ENCODE measurements at places on chromosomes 4 and X.

DNA sequence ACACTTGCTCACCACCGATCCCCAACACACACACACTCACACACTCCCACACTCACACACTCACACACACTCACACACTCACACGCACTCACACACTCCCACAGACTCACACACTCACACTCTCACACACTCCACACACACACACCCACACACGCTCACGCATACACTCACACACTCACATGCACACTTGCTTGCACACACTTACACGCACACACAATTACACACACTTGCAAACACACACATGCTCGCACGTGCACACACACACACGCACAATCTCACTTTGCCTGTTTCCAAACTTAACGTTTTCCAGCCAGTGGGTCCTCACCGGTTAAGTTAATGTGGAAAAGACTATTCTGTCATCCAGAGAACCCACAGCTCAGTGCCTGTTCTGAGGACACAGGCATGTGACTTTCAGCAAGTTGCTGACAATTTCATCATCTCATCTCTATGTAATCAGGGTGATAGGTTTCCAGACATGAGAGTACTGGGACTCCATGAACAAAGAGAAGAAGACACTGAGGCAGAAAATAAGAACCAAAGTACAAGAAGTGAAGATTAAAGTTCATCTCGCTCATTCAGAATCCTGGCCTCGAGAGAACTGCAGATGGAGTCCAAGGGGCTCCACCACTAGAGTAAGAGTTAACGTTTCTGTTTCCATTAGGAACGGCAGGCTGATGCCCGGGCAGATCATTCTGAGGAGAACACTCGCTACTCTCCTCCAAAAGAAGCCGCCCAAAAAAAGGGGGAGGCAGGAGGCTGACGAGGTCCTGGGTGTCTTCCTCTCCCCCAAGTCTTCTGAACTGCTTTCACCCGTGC is 153.2 kb upstream of the FRG1 start:
- no peak for DNase-seq

DNA sequence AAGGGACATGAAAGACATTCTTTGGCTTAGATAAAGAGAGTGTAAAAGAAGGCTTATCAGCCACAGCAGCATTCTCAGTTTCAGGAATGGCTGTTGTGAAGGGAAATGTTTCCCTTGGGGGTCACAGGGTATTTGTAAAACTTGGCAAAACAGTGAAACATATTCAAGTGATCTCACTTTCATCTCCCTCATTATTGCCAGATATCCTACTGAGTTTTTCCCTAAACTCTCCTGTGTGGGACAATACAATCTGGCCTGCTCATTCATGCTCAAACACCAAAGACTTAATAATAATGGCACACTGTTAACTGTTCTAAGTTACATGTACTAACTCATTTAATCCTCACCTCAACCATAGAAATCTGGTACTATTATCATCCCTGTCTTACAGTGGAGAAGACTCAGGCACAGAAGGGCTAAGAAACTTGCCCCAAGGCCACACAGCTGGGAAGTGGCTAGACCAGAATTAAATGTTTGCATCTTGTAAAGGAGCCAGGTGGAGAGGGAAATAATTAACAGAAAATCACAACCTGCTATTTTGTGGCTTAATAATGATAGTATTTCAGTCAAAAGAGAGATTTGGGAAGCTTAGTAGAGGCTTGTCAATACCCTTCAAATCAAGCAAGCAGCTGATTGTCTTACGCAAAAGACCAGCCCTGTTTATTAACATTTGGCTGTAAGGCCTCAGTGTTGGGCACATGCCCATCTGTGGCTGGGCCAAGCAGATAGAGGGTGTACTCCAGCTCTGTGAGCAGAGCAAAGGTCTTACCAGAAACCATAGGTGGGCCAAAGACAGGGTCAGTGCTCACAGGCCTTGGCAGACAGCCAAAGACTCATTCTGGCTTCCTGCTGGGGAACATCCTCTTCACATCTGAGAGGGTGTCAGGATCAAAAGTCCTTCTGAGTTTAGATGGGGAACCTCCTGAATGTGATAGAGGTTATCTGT is 17.3 kb downstream of the SMPX start:
- DNase-seq = no peak

DNA sequence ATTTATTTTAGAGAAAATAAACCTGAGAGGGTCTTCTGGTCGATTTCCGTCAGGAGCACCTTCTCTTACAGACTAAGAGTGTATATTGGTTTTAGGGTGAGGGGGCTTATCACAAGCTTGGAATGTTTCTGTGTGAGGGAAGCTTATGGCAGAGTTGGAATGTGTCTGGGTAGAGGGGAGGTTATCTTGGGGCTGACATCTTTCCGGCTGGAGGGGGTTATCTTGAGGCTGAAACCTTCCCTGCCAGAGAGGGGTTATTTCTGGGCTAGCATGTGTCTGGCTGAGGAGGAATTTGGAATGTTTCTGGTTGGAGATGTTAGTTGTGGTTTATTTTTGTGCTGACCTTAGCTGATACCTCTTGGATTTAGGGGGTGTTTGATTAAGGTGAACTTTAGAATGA is 1312.1 kb downstream of the ADGRL3 start:
- no peak for DNase-seq

DNA sequence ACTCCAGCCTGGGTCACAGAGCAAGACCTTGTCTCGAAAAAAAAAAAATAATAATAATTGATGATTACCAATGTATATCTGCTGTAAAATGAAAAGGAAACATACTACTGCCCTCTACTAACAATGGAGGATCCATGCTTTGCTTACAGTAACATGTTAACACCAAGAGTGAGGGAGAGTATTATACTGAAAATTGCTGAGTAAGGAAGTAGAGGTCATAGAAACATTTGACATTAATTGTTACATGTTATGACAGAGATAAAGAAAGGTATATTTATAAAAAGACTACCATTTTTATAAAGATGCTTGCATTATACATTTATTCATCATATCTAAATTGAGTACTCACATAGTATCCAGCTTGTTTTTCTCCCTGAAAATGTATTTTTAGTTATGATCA is 1989.8 kb upstream of the TENM3 start:
- no peak for DNase-seq

DNA sequence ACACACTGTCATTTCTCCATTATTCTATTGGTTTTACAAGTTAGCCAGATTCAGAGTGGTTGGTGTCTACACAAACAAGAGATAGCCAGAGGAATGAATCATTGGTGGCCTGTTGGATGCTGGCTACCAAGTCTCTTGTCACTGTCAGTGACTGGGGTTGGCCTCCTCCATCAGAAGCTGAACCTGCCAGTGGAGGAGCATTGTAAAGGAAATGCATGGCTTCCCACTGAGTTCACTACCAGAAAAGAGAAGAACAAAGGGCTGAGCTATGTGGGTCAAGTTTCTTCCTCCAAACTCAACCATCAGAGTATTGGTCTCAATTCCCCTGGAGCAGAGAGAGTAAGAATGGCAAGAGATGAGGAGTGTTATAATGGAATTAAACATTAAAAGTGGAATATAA is 26.5 kb upstream of the ANKRD50 start:
- DNase-seq = no peak
